Urinary bladder (tissue), 4 donors: ENCODE measurements at places on chromosomes 6 and 20.

DNA sequence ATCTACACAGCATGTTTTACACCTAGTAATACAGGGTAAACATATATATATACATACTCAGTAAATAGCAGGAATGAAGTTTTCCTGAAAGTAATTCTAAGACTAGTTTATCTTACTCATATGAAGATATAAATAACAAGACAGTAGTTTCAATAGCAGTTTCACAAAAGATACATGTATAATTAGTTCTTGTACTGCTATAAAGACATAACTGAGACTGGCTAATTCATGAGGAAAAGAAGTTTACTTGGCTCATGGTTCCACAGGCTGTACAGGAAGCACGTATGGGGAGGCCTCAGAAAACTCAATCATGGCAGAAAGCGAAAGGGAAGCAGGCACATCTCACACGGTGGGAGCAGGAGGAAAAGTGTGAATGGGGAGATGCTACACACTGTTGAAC lies 16.9 kb downstream of the RARS2 start:
- no peak for DNase-seq

- peak; percentile 11 for DNase-seq
Observed at GRCh38 chr6:146543940-146544615, 445 bp downstream of the RAB32 start.

DNA sequence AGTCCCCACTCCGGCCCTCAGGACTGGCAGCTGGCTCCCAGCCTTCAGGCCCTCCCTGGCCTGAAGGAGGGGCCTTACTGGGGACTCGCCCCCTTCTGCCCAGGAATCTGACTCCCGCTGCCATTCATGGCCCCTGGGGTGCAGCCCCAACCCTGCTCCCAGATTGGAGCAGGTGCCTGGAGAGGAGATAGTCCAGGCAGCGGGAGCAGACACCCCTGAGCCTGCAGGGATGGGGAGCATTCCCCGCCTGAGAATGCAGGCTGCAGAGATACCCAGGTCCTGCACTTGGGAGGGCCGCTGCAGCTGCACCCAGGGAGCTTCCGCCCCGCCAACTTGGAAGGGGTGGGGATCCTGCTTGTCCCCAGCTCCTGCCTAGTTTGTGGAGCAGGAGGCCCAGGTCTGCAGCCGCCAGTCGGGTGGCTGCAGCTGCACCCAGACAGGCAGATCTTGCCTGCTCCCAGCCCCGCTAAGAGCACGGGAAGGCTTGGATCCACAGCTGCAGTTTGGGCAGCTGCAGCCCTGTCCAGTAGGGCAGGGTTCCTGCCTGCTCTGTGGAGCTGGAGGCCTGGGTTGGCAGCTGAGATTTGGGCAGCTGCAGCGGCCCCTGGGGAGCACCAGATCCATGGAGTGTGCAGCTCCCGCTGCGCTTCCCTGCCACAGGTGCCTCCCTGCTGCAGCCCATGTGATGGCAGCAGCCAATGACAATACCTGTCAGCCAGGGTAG lies 5.2 kb downstream of the GTSF1L start:
- DNase-seq, result no peak

DNA sequence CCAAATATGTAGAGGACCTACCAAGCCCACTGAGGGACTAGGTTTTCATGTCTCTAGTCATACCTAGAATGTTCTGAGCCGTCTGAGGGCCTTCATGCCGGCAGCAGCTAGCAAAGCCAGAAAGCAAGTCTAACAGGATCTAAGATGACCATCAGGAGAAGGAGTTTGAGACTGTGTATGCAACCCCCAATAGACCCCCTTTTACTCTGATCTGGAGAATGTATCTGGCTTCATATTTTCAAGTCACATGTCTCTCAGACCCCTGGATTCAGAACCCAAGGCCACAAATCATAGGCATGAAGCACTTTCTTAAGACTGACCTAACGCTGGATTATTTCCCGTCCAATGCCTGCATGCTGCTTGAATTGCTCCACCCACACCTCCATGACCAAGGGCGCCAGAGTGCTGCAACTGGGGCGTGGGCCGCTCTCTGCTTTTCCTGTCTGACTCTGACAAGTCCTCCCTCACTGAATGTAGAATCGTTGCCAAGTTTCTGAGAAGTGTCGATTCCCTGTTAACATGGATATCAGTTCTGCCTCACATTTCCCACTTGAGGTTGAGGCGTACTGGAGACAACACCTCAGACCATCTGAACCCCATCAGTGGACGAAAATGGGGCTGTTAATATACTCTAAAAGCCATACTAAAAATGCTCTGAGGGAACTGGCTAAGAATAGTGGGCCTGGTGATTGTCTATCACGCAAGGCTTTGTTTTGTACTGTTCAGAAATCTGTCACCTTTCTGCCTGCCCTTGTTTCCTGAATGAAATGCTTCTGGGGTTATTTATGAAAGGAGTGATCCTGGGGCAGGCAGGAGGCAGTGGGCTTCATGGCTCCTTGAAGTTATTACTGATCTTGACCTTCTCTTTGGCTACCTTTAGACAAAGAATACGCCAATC lies 23.9 kb upstream of the ASXL1 start:
- DNase-seq, result no peak

DNA sequence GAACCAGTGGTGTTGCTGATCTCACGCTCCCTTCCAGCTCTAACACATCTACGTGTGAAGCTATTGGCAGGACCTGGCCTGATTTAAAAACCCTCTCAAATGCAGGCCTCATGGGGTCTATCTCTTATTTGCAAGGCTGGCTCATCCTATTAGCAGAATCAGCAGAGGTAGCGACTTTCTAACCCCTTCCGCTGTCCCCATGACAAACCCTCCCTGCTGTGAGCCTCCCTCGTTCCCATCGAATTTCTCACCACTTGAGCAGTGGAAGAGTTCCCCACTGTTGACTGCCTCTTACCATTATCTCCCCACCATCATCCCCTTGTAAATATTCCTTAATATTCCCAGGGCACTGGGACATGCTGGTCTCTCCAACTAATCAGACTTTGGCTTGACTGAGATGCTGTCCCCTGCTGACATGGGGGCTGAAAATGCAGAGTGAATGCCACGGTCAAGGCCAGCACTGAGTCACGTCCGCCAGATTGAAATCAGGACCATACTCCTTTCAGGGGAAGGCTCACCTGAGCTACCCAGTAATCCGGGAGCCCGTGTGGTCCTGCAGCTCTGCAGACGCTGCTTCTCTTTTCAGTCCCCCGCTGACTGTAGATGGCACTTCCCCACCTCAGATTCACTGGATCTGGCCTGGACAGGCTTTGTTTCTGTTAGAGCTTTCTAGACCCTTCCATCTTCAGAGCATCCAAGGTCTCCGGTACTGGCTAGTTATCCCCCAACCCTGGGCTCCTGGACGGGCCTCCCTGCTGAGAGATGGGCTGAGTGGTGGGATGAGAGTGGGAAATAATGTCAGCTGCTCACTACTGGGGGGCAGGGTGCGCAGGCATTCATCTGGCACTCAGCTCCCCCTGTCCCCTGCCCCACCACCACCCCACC lies 23.1 kb downstream of the AAR2 start:
- DNase-seq, result no peak
